ENCODE measurements at places on chromosomes 2 and 18.

DNA sequence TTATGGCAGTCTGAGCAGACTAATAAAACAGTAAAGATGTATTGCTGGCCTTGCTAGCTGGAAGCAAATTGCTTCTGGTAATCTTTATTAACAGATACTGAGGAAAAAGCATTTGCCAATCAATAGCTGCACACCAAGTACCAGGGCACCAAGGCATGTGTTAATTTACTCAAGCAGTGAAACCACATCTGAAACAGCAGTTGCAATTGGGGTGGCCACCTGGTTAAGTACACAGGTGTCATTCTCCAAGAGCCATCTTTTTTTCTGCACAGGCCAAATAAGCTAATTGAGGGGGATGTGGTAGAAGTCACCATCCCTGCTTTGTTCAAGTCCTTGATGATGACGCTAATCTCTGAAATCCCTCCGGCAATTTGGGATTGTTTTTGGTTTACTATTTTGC lies 8.6 kb upstream of the SEH1L start:
- no peak for DNase-seq

- DNase-seq: no peak
Measured at GRCh38 chr2:10489842-10490555, 41.9 kb upstream of the ODC1 start.

DNA sequence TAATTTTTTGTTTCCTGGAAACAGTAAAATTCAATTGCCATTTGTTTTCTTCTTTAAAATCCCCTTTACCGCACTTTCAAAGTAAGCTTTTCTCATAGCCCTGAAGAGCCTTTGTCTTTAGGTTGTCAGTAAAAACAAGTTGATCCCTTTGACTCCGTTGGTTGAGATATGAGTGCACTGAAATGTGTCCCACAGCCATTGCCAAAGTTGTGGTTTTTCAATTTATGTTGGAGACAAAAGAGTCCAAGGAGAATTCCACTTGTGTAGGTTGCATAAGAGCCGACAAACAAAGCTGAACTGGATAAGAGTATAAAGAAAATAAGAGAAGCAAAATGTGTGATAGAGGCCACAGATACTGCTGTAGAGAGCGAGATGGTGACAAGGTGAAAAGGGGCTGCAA lies 26.1 kb upstream of the HNMT start:
- no peak for DNase-seq

GRCh38 chr2:45964223-45964841 lies 312.9 kb downstream of the PRKCE start:
- DNase-seq: no peak

- DNase-seq: no peak
Measured at GRCh38 chr2:49901202-49902065, 747.1 kb upstream of the FSHR start.

GRCh38 chr2:151543876-151544275 lies 134.2 kb downstream of the RIF1 start:
- DNase-seq: no peak

- no peak for DNase-seq
Measured at GRCh38 chr2:64652231-64653108, 1.2 kb downstream of the SERTAD2 start.

DNA sequence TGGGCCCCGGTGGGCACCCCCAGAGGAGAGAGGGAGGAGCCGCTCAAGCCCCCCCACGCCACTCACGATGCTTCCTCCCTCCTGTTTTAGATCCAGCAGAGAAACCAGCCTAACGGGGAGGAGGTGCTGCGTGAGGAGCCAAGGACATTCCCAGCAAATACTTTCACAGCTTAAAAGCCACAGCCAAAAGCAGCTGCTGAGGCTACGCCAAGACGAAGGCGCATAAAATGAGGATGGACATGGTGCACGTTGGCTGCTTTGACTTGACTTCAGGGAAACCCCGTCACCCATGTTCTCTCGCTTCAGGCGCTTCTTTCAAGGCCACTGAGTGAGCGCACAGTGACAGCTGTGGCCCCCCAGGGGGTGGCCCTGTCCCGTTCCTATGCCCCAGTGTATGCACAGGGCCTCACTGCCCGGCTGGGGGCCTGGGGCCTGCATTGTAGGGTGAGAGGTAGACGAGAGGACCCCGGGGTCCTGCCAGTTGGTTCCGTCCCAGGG lies 72.1 kb upstream of the PXDN start:
- DNase-seq: no peak

- DNase-seq: no peak
Measured at GRCh38 chr2:18132697-18133096, 254.2 kb downstream of the KCNS3 start.

GRCh38 chr18:40159141-40160017 lies 1795.7 kb upstream of the PIK3C3 start:
- no peak for DNase-seq

GRCh38 chr2:23121968-23122648 lies 262.9 kb upstream of the KLHL29 start:
- DNase-seq: no peak

DNA sequence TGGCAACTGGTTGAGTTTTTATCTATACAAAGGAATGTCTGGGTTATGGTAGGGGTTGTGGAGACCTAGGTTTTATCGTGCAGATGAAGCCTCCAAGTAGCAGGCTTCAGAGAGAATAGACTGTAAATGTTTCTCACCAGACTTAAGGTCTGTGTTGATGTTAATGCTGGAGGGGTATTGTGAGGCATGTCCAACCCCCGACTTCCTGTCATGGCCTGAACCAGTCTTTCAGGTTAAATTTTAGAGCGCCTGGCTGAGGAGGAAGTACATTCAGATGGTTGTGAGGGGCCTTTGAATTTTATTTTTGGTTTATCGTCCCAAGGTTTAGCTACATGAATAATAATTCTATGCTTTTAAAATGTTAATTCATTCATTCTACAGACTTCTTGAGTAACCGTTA lies 435.1 kb downstream of the DLGAP1 start:
- DNase-seq: no peak

- DNase-seq: no peak
Measured at GRCh38 chr2:60554074-60554645, 706 bp upstream of the BCL11A start.

DNA sequence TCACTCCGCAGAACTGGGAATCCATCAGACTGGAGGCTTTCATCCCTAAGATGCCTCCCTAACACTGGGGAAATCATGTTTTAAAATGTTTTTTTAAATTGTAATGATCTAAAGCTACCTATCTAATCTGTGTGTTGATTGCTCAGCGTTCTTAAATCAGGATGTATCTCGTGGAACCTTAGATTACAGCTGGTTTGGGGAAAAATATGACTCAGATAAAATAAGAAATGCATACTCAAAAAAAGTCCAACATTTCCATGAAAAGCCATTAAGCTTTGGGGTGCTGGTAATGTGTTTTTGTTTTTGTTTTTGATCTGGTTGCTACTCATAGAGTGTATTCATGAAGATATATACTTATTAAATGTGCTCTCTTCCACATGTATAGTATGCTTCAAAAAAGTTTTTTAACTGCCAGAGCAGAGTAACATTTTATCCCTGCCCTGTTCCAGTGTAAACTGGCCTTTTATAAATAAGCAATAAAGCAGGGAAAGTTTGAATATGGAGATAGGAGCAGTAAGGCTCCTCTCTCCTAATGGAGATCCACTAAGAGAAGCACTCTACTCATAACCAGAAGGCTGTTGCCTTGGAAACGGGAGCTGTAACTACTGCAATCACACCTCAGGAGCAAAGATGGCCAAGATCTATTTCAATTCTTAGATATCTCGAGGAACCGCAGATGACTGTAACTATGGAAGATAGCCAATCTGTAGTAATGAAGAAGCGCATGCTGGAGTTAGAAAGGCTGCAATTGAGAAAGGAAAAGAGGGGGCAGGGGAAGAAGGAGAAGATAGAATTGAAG lies 41.6 kb downstream of the ANKRD44 start:
- no peak for DNase-seq

- no peak for DNase-seq
Measured at GRCh38 chr2:96528006-96528699, 8.4 kb upstream of the ARID5A start.

GRCh38 chr18:74525741-74526140 lies 8.6 kb upstream of the CNDP1 start:
- DNase-seq: no peak

- DNase-seq: no peak
Measured at GRCh38 chr2:54599914-54600313, 123.5 kb upstream of the EML6 start.

DNA sequence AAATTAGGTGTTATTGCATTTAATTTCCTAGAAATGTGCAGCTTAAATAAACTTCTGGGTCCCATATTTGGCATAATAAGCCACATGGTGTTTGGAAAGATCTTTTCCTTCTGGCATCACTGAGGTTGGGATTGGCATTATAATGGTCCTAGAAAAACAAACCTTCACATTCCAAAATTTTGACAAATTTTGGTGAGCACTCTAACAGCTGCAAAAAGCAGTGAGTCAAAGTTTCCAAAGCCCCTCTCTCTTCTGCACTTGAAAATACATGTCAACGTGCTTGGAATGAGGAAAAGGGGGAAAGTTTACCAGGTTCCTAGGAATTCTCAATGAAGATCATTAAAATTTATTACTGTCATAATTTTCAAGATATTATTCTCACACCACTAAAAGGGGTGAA lies 77.8 kb upstream of the STK17B start:
- no peak for DNase-seq
